ENCODE measurements at places on chromosomes 3 and 15. TPM values are rescaled to one million over a fixed set of nuclear protein-coding genes. Genes with fewer than 3 reads are reported as not detected.

GRCh38 chr3:95333826-95334225, 1271.0 kb downstream of the NSUN3 start:
- no peak overlapping the region for H3K27ac ChIP-seq
- no peak for DNase-seq
- H3K4me1 ChIP-seq, result no peaks in the 10 kb centered on the region
- H3K36me3 ChIP-seq, result no peaks in the 10 kb centered on the region
- H3K27me3 ChIP-seq, result no peaks in the 10 kb centered on the region
- no peak overlapping the region for H3K4me3 ChIP-seq

ROBO1 gene
- 33.1 TPM for total RNA-seq

HGD gene
- total RNA-seq, result 0.39 TPM

NBEAL2 gene
- 26.2 TPM for total RNA-seq

- no peaks in the 10 kb centered on the region for H3K4me1 ChIP-seq
- H3K4me3 ChIP-seq, result no peak overlapping the region
- no peaks in the 10 kb centered on the region for H3K27me3 ChIP-seq
- DNase-seq, result no peak
Measured at GRCh38 chr3:106750092-106750491, 627.1 kb upstream of the CCDC54 start.

SEMA3G gene
- total RNA-seq, result 12.5 TPM

DNA sequence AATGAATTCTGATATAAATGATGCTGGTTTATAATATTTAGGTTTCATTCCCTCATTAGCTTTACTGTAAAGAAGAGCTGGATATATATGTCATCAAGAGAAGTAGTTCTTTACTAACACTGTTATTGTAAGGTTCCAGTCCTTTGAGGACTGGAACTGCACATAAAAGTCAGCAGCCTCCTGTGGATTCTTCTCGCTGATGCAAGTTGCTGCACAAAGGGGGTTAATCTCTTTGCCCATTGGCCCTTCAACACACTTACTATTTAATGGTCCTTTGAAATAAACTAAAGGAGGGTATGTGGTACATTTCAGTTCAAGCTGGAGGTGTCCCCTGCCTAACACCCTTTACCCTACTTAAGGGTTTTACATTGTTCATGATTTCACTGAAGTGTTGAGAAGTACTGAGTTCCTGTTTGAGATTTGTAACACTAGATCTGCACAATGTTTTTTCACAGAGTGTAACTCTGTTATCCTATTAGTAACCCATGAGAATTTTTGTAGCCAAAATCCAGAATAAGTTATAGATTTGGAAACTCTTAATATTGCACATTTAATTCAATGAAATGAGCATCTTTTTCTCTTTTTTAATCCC, 43.9 kb downstream of the NR2C2 start:
- no peak for DNase-seq
- H3K4me3 ChIP-seq, result no peak overlapping the region
- no peak overlapping the region for H3K27ac ChIP-seq
- H3K27me3 ChIP-seq, result no peaks in the 10 kb centered on the region
- H3K36me3 ChIP-seq, result no peaks in the 10 kb centered on the region

TASOR gene
- total RNA-seq, result 71.9 TPM

- H3K27ac ChIP-seq, result no peak overlapping the region
- no peak for DNase-seq
- peaks cover 3% of the 10 kb centered on the region for H3K4me1 ChIP-seq
- H3K27me3 ChIP-seq, result no peaks in the 10 kb centered on the region
- H3K36me3 ChIP-seq, result no peaks in the 10 kb centered on the region
- no peak overlapping the region for H3K4me3 ChIP-seq
Measured at GRCh38 chr3:104349836-104350235, 1016.9 kb upstream of the ALCAM start.

- H3K4me3 ChIP-seq, result no peak overlapping the region
- no peak overlapping the region for H3K27ac ChIP-seq
- no peaks in the 10 kb centered on the region for H3K27me3 ChIP-seq
- H3K4me1 ChIP-seq, result peaks cover 5% of the 10 kb centered on the region
Measured at GRCh38 chr15:67161881-67162280, 92.6 kb downstream of the AAGAB start.

GRCh38 chr15:67824976-67825880, at the start of gene SKOR1:
SKOR1 (plus strand) TSS chr15:67825509; CDS start chr15:67825603, 94 bp downstream.
- no peak within 1 kb of the TSS for H3K27ac ChIP-seq
- H3K27me3 ChIP-seq, result peaks cover 2% of the 10 kb centered on the region
- DNase-seq, result no peak
- no peaks in the 10 kb centered on the region for H3K36me3 ChIP-seq

DNA sequence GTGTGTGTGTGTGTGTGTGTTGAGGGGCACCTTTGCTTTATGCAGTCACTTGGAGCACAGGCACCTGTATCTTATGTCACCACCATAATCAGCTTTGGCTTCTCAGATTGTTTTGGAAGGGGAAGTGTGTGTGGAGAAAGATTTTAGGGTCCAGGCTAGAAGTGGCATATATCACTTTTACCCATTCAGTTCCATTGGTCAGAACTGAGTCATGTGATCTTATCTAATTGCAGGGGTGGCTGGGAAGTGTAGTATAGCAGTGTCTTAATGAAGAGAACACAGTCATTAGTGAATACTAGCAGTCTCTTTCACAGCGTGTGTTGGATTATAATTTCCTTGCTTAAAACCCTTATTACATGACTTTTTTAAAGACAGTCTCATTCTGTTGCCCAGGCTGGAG, 20.6 kb downstream of the NCK1 start:
- no peak overlapping the region for H3K27ac ChIP-seq
- no peaks in the 10 kb centered on the region for H3K36me3 ChIP-seq
- H3K4me3 ChIP-seq, result no peak overlapping the region
- DNase-seq, result no peak

DNA sequence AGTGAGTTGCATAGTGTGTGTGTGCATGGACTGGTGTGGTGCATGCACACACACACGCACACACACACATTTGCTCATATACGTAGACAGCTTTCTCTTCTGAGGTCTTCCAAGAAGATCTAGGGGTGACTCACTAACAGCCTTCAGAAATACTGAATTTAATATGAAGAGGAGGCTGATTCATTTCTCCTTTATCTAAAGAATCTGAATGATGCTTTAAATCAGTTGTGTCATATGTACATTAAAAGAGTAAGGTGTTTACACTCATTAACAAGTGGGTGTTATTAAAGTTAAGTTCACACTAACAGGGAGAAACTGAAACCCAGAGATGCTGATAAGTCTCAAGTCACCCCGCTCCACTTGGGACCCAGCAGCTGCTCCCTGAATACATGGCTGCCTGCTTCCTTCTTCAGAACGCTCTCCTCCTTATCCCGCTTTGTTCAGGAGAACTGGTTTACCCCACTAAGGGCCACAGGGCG, 22.0 kb downstream of the TMPRSS7 start:
- no peaks in the 10 kb centered on the region for H3K27me3 ChIP-seq
- H3K36me3 ChIP-seq, result no peaks in the 10 kb centered on the region
- H3K27ac ChIP-seq, result no peak overlapping the region
- no peak for DNase-seq
- H3K4me3 ChIP-seq, result no peak overlapping the region
- no peaks in the 10 kb centered on the region for H3K4me1 ChIP-seq

CPLX3 gene
- total RNA-seq, result not detected

- no peak overlapping the region for H3K4me3 ChIP-seq
- H3K27me3 ChIP-seq, result no peaks in the 10 kb centered on the region
- H3K4me1 ChIP-seq, result peaks cover 5% of the 10 kb centered on the region
- no peaks in the 10 kb centered on the region for H3K36me3 ChIP-seq
Measured at GRCh38 chr3:66625505-66626216, 124.8 kb upstream of the LRIG1 start.

GRCh38 chr3:11498646-11499045, 145.1 kb downstream of the VGLL4 start:
- H3K4me3 ChIP-seq, result no peak overlapping the region
- H3K27me3 ChIP-seq, result no peaks in the 10 kb centered on the region
- H3K36me3 ChIP-seq, result no peaks in the 10 kb centered on the region
- H3K4me1 ChIP-seq, result no peaks in the 10 kb centered on the region

- no peak overlapping the region for H3K4me3 ChIP-seq
- H3K27me3 ChIP-seq, result no peaks in the 10 kb centered on the region
- H3K36me3 ChIP-seq, result no peaks in the 10 kb centered on the region
- H3K27ac ChIP-seq, result peak overlapping the region; percentile 49
- no peak for DNase-seq
- H3K4me1 ChIP-seq, result peaks cover 4% of the 10 kb centered on the region
Measured at GRCh38 chr15:62462268-62462667, 297.2 kb upstream of the C2CD4B start.

DNA sequence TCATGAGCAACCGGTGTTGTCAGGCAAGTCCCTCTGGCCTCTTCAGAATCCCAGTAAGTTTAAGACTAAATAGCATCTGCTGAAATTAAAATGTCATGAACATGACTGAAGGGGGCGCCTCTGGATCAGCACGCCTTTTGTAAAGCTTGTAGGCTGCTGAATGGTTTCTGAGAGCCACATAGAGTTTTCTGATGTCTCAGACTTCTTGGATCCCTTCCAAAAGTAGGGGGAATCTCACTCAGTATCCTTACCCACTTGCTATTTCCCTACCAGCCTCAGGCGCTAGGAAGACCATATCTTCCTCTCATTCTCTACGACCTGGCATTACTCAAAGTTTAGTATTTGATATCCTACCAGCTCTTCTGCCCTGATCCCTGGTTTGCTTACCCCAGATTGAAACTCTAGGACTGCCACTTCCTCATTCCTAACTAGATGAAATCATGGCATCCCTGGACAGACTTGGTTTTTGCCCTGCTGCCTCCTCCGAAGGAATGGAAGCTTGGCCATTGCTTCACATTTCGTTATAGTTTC, 62.7 kb upstream of the CD47 start:
- no peak overlapping the region for H3K27ac ChIP-seq
- DNase-seq, result no peak
- H3K4me3 ChIP-seq, result no peak overlapping the region

GRCh38 chr3:32837789-32838188, 20.0 kb downstream of the TRIM71 start:
- no peak for DNase-seq
- no peak overlapping the region for H3K4me3 ChIP-seq
- H3K36me3 ChIP-seq, result no peaks in the 10 kb centered on the region
- H3K27me3 ChIP-seq, result peaks cover 2% of the 10 kb centered on the region
- H3K27ac ChIP-seq, result no peak overlapping the region
- no peaks in the 10 kb centered on the region for H3K4me1 ChIP-seq

A4GNT gene
- not detected for total RNA-seq

- H3K27ac ChIP-seq, result no peak overlapping the region
- DNase-seq, result no peak
- peak overlapping the region; percentile 30 for H3K4me3 ChIP-seq
- no peaks in the 10 kb centered on the region for H3K27me3 ChIP-seq
- no peaks in the 10 kb centered on the region for H3K36me3 ChIP-seq
- no peaks in the 10 kb centered on the region for H3K4me1 ChIP-seq
Measured at GRCh38 chr3:168250415-168250861, 154.7 kb upstream of the GOLIM4 start.

DNA sequence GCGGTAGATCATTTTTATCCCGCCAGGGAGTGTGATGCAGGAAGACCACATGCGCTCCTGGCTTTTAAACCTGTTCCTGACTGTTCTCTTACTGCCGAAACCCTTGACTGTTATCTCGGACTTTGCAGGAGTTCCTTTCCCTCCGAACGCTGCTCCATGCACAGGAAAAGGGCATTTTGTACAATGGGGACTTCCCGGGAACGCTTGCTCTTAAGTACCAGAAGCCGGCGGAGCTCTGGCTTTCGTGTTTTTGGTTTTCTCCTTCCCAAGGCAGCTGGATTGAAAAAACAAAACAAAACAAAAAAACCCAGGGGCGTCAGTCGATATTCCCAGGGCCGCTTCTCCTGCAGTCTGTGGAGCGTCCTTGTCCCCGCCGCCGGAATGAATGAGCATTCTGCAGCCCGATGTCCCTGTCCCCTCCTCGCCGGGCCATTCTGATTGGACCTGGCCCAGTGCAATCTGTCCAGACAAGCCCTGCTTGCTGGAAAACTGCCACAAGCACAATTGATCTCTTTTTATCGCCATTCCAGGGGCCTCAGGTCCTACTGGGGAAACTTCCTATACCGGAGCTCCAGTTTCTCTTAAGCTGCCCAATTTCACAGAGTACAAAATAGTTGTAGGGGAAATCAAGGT, 44.8 kb downstream of the SLC6A1 start:
- H3K27ac ChIP-seq, result no peak overlapping the region
- peak; percentile 53 for DNase-seq
- H3K36me3 ChIP-seq, result no peaks in the 10 kb centered on the region
- H3K27me3 ChIP-seq, result no peaks in the 10 kb centered on the region

- no peaks in the 10 kb centered on the region for H3K36me3 ChIP-seq
- no peaks in the 10 kb centered on the region for H3K27me3 ChIP-seq
- H3K27ac ChIP-seq, result peak overlapping the region; percentile 79
- no peak overlapping the region for H3K4me3 ChIP-seq
- no peak for DNase-seq
Measured at GRCh38 chr3:42070524-42070923, 20.6 kb upstream of the TRAK1 start.

GRCh38 chr3:50232303-50232702, 3.7 kb upstream of the GNAI2 start:
- no peak for DNase-seq
- H3K27me3 ChIP-seq, result no peaks in the 10 kb centered on the region
- H3K36me3 ChIP-seq, result no peaks in the 10 kb centered on the region
- no peaks in the 10 kb centered on the region for H3K4me1 ChIP-seq
- no peak overlapping the region for H3K4me3 ChIP-seq

DNA sequence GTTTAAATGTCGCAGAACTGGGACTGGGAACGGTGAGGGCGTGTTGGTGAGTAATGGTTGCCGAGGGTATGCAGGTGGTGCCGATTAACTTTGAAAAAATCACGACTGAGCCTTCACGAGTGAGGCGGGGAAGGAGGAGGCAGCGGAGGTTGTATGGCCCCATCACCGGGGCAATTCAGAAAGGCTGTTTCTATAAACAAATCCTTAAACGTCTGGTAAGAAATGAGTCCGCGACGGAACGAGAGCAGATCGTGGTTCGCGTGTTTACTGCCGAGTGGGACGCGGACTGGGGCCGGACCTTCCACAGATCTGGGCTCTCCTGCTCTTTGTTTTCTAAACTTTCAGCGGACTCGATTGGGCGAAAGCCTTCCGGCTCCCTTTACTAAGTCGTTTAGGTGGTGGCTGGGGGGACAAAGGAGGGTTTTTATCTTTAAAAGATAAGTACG, 2.7 kb downstream of the IGF1R start:
- H3K27ac ChIP-seq, result peak overlapping the region; percentile 38
- H3K4me1 ChIP-seq, result no peaks in the 10 kb centered on the region
- peak overlapping the region; percentile 99 for H3K4me3 ChIP-seq
- no peaks in the 10 kb centered on the region for H3K27me3 ChIP-seq

TCAIM gene
- total RNA-seq, result 22.0 TPM

GRCh38 chr3:120823156-120823555, 80.6 kb downstream of the GTF2E1 start:
- H3K4me1 ChIP-seq, result no peaks in the 10 kb centered on the region
- H3K27ac ChIP-seq, result no peak overlapping the region
- DNase-seq, result no peak
- no peaks in the 10 kb centered on the region for H3K27me3 ChIP-seq
- no peaks in the 10 kb centered on the region for H3K36me3 ChIP-seq

DNA sequence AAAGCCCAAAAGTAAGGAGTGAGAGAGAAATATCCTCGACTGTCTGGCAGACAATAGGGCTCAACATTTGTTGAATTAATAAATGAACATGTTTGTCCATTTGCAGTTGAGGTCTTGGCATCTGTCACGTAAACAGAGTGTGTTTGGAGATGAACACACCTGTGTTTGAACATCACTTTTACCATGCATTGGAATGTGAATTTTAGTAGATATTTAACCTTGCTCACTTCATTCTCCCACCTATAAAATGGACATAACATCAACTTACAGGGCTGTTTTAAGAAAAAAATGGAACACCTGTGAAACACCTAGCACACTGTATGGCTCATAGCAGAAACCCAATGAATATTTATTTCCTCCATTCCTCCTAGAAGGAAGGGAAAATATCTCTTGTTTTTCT, 204.8 kb downstream of the KCNMB2 start:
- H3K4me1 ChIP-seq, result no peaks in the 10 kb centered on the region
- no peaks in the 10 kb centered on the region for H3K27me3 ChIP-seq
- no peak overlapping the region for H3K27ac ChIP-seq
- no peak for DNase-seq
- no peak overlapping the region for H3K4me3 ChIP-seq

Measured in aorta (tissue), 5 donors.